ENCODE measurements at places on chromosomes 6 and 20.

DNA sequence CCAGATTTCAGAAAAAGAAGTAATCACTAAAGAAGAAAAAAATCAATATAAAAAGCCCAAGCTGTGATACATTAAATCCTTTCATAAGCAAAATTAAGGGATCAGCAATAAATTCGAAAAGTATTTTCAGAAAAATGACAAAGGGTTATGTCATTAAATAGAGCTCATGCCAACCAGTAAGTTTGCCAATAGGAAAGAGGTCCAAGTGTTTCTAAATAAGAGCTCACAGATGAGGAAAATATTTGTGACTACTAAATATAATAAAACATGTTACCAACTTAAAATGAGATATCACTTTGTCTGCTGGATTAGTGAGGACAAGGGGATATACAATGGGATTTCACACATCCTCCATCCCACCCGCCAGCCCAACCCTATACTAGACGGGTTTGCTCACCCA lies 140.3 kb upstream of the EYA4 start:
- no peak for DNase-seq

- DNase-seq = no peak
Observed at GRCh38 chr20:9203081-9203447, 134.2 kb downstream of the PLCB4 start.

GRCh38 chr6:134520181-134521115 lies 202.5 kb upstream of the SGK1 start:
- no peak for DNase-seq

GRCh38 chr20:18276821-18277220 lies 11.5 kb upstream of the ZNF133 start:
- peak; percentile 55 for DNase-seq

GRCh38 chr20:35111141-35111888 lies 18.7 kb upstream of the TRPC4AP start:
- DNase-seq = no peak

Data from common myeloid progenitor, CD34-positive (primary cell).